ENCODE measurements at places on chromosomes 11 and 22.

- no peak for DNase-seq
These were observed 36.1 kb downstream of the NEU3 start for GRCh38 chr11:75024764-75025211.

DNA sequence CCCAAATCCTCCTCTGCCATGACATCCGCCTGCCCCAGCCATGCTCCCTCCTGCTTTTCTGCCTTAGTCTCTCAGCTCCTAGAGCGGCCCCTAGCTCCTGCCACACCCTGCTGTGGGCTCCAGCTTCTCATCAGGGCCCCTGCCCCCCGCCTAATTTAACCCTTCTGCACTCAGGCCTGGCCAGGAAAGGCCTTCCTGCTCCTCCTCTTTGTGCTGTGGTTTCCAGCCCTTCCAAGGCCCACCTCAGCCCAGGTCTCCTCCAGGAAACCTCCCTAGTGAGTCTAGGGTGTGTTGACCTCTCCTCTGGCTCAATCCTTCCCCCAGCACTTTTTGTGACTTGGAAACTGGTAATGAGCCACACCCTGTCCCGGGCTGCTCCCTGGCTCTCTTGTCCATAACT, 11.3 kb downstream of the PTPN5 start:
- DNase-seq, result no peak

GRCh38 chr11:46332568-46333393, 14.5 kb upstream of the DGKZ start:
- DNase-seq, result no peak

DNA sequence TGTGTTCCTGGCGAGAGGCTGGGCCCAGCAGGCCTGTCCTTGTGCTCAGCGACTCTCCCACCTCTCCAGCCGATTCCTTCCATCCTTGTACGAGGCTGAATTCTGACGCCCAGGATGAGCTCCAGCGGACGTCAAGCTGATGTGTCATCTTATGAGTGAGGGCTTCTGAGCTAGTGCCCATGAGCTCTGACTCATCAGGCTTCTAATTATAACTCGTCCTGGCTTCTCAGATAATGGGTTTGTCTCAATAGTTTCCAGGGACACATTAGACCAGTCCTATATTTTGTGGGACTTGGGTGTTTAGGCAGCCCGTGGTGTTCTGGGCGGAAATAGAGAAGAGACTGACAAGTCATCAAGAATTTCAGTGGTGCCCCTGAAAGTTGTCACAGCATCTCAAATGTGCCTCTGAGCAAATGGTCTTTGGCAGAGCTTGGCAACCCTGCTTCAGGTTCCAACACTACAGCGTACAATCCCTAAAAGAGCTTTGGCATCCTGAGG, 108.2 kb upstream of the CD44 start:
- peak; percentile 86 for DNase-seq
